ENCODE measurements at places on chromosomes 12 and 14. TPM values are rescaled to one million over a fixed set of nuclear protein-coding genes. Genes with fewer than 3 reads are reported as not detected.

Gene EGLN3
- 10.3 TPM for total RNA-seq

Gene EXOC3L4
- 8.6 TPM for total RNA-seq

Gene DDIT3
- total RNA-seq, result 25.0 TPM

Gene TMTC1
- 63.8 TPM for total RNA-seq

Gene FICD
- total RNA-seq, result 6.9 TPM

Gene NKX2-1
- not detected for total RNA-seq

GRCh38 chr14:53542732-53543131 is 389.6 kb upstream of the DDHD1 start:
- DNase-seq, result no peak
- no peak overlapping the region for H3K4me3 ChIP-seq
- peaks cover 6% of the 10 kb centered on the region for H3K4me1 ChIP-seq
- H3K36me3 ChIP-seq, result no peaks in the 10 kb centered on the region

DNA sequence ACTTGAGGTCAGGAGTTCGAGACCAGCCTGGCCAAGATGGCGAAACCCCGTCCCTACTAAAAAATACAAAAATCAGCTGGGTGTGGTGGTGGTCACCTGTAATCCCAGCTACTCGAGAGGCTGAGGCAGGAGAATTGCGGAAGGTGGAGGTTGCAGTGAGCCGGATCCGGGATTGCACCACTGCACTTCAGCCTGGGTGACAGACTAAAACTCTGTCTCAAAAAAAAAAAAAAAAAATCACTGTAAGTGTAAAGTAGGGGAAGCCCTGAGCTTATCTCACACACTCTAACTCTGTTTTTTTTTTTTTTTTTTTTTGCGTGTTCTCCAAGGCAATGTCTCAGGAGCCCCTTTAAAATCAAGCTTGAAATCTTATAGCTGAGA is 421 bp upstream of the RBMS2 start:
- H3K27ac ChIP-seq, result peak overlapping the region; percentile 91
- no peaks in the 10 kb centered on the region for H3K27me3 ChIP-seq
- H3K4me3 ChIP-seq, result peak overlapping the region; percentile 34
- no peaks in the 10 kb centered on the region for H3K36me3 ChIP-seq

- DNase-seq, result no peak
- peaks cover 26% of the 10 kb centered on the region for H3K4me1 ChIP-seq
- no peaks in the 10 kb centered on the region for H3K27me3 ChIP-seq
- no peak overlapping the region for H3K4me3 ChIP-seq
These were observed 28.9 kb downstream of the DEGS2 start for GRCh38 chr14:100130521-100130920.

DNA sequence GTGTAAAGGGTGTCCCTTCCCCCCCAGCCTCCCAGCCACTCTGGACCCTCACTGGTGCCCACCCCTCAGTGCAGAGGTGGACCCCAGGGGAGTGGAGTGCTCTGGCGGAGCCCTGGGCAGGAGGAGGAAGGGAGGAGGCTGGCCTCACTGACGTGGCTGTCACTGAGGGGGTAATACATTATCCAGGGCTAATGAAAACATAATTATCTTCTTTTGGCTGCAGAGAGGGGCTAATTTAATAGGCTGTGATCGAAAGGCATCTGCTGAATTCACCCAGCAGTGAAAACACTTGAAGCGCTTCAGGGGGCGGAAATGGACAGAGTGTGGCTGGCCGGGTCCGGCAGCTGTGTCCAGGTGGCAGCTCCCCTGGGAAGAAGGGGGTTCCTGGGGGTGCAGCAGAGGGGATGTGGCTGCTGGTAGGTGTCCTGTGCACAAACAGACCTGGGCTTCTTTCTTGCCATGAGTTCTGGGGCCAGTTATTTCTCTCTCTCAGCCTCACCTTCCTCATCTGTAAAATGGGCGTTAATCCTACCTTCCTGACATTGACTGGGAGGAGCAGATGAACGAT is 3.7 kb upstream of the NOS1 start:
- no peak overlapping the region for H3K27ac ChIP-seq
- H3K36me3 ChIP-seq, result no peaks in the 10 kb centered on the region
- H3K4me3 ChIP-seq, result no peak overlapping the region
- DNase-seq, result no peak
- H3K4me1 ChIP-seq, result no peaks in the 10 kb centered on the region

GRCh38 chr12:127063339-127064072 is 1203.5 kb upstream of the TMEM132C start:
- no peak overlapping the region for H3K4me3 ChIP-seq
- H3K27me3 ChIP-seq, result no peaks in the 10 kb centered on the region
- no peaks in the 10 kb centered on the region for H3K4me1 ChIP-seq
- no peak overlapping the region for H3K27ac ChIP-seq
- DNase-seq, result no peak
- H3K36me3 ChIP-seq, result no peaks in the 10 kb centered on the region

DNA sequence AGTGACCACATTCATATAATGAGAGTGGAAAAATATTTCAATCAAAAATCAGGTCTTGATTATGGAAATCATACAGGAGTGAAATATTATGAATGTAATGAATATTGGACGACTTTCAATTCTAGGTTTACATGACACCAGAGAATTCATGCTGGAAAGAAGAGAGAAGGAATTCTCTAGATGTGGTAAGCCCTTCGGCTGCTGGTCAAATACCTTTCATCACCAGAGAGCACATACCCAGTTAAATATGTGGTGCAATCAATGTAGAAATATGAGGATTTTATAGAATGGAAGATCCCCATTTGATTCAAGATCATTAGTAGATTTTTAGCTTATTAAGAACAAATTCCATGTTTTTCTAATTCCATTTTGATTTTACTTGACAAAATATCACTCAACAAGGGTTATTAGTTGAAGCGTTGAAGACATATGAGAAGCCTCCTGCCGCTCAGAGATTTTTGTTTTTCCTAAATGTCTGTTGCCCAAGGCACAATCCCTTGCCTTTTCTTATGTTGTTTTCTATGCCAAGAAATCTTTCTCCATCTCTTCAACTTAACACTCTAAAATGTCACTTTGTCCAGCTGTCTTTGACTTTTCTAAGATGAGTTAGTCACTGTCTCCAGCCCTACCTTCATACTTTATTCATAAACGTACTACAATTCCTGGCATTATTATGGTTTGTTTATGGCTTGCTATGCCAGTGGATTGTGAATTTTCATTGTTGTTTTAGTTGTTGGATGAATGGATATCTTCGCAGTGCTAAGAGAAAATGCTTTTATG is 72.8 kb upstream of the ZDHHC17 start:
- no peak for DNase-seq
- no peak overlapping the region for H3K4me3 ChIP-seq
- H3K27me3 ChIP-seq, result no peaks in the 10 kb centered on the region
- peaks cover 7% of the 10 kb centered on the region for H3K4me1 ChIP-seq

DNA sequence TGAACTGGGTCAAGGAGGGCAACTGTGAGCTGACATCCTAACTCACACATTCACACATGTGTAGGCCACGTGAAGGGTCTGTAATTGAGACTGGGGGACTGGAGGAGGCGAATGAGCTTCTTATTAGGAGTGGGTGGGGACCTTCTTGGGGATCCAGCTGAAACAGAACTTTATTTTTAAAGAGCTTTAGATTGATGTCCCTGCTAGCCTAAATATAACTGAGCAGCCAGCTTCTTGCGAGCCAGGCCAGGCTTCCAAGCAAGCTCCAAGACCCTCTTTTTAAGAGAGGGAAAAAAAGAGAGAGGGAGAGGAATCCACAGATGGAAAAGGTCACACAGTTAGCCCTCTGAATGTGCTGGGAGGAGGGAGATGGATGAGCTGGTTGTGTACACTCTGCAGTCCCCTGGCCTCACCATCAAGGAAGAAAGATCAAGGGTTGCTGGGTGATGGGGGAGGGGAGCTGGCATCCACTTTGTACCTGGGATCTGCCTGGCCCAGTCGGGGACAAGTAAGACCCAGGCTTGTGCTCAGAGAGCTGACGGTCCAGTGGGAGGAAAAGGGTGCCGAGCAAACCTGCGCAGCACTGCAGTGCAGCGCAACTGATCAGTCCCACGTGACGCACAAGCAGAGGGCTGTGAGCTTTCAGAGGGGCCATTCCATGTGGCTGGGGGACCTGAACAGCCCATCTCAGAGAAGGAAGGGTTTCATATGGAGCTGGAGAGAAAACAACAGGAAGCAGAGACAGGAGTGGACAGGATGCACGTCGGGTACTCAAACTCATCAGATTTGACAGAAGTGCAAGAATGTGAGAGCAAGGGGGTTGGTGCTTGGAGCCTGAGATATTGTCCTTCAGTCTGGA is 154.5 kb downstream of the ZFP36L1 start:
- H3K4me3 ChIP-seq, result no peak overlapping the region
- DNase-seq, result peak; percentile 67
- H3K27ac ChIP-seq, result peak overlapping the region; percentile 82
- peaks cover 53% of the 10 kb centered on the region for H3K4me1 ChIP-seq
- no peaks in the 10 kb centered on the region for H3K36me3 ChIP-seq

DNA sequence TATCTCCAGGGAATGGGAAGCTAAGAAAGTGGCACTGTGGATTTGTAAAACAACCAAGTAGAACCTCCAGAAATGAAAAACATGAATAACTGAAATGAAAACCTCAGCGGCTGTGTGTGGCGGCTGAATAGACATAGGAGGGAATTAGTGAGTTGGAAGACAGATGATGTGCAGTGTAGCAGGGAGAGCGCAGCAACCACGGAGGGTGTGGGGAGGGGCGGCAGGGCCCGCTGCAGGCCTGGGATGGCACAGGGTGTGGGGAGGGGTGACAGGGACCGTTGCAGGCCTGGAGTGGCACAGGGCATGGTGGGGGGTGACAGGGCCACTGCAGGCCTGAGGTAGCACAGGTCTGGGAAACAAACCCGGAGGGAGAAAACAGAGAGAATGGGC is 51.1 kb downstream of the BEGAIN start:
- no peak overlapping the region for H3K27ac ChIP-seq
- H3K4me3 ChIP-seq, result no peak overlapping the region
- H3K4me1 ChIP-seq, result peaks cover 13% of the 10 kb centered on the region
- H3K36me3 ChIP-seq, result no peaks in the 10 kb centered on the region
- H3K27me3 ChIP-seq, result no peaks in the 10 kb centered on the region

GRCh38 chr12:98317939-98318899 is 197.2 kb upstream of the TMPO start:
- H3K4me3 ChIP-seq, result no peak overlapping the region
- H3K36me3 ChIP-seq, result no peaks in the 10 kb centered on the region

DNA sequence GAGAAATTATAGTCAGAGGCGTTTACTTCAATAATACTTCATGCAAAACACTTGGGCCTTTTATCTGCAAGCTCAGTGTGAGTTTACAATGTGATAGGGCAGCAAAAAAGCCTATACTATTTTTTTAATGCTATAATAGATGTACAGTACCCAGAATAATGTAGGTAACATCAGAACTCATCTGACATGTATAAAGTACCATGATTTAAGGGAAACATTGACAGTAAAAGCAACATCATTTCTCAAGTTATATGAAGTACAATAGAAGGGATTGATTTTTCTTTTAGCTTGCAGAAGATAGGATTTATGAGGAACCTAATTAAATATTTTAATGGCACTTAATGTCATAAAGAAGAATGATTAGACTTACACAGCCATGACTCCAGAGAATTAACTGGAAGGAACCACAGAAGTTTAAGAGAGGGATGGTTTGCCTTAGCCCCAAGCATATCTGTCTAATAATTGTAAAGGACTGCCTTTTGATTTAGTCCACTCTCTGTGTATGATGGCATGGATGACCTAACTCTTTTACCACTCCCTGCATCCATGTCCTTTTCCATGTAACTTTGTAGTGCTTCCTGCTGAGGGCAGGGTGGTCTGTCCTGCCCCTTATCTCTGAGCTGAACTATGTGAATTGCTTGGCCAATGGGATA is 55.9 kb upstream of the MIS18BP1 start:
- H3K27me3 ChIP-seq, result no peaks in the 10 kb centered on the region
- H3K36me3 ChIP-seq, result no peaks in the 10 kb centered on the region
- H3K4me1 ChIP-seq, result no peaks in the 10 kb centered on the region
- no peak overlapping the region for H3K27ac ChIP-seq

DNA sequence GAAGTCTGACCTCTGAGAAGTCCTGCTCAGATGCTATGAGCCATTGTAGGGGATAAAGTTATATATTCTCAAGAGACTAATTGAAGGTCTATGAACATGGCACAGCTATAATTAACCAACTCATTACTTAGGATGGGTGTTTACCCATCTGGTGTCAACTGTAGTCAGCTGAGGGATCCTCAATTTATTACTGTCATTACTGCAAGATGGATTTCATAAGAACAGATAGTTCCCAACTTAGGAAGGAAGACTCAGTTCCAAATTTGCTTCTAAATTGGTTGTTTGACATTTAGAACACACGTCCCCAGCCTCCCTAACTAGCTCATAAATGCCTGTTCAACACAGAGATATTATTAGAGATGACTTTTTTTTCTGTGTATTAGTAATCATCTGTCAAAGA is 81.4 kb downstream of the FRMD6 start:
- H3K27ac ChIP-seq, result no peak overlapping the region
- no peak for DNase-seq
- no peaks in the 10 kb centered on the region for H3K27me3 ChIP-seq
- H3K36me3 ChIP-seq, result peaks cover 9% of the 10 kb centered on the region
- no peak overlapping the region for H3K4me3 ChIP-seq

GRCh38 chr12:64760808-64761573 is 1.8 kb upstream of the GNS start:
- H3K4me3 ChIP-seq, result no peak overlapping the region
- H3K27me3 ChIP-seq, result no peaks in the 10 kb centered on the region
- H3K4me1 ChIP-seq, result peaks cover 28% of the 10 kb centered on the region
- no peaks in the 10 kb centered on the region for H3K36me3 ChIP-seq
- no peak for DNase-seq

- no peaks in the 10 kb centered on the region for H3K27me3 ChIP-seq
- no peaks in the 10 kb centered on the region for H3K4me1 ChIP-seq
- no peaks in the 10 kb centered on the region for H3K36me3 ChIP-seq
- H3K27ac ChIP-seq, result no peak overlapping the region
- no peak for DNase-seq
- H3K4me3 ChIP-seq, result no peak overlapping the region
These were observed 28.0 kb downstream of the NELL2 start for GRCh38 chr12:44847888-44848702.

DNA sequence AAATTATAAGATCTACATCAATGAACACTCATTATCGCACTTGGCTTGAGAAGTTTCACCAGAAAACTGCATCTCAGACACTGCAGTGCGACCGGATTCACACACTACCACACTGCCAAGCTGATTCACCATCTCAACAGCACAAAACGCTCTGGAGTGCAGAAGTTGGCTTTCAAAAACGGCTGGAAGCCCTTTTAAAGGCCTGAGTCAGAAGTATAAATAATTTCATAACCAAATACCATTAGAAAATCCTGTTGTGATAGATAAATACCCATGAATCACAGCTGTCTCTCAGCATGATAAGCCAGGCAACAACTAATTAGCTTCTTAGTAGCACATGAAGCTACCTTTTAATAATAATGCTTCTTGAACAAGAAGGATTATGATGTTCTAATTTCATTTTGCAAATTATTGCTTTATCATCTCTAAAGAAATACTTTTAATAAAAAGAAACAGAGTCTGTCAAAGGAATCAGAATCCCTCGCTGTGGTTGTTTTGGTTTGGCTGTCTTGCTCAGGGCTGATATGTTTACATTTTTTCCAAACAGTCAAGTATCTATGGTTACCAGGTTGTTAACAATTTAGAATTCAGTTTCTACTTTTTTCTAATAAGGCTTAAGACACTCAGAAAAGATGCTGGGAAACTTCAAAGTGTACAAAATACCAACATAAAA is 51.2 kb downstream of the SLC2A13 start:
- H3K4me3 ChIP-seq, result peak overlapping the region; percentile 0
- H3K27ac ChIP-seq, result peak overlapping the region; percentile 20
- H3K27me3 ChIP-seq, result no peaks in the 10 kb centered on the region
- no peaks in the 10 kb centered on the region for H3K36me3 ChIP-seq
- H3K4me1 ChIP-seq, result peaks cover 6% of the 10 kb centered on the region
